NCI-H2081 (cell line): ENCODE measurements at places on chromosomes 11 and 22.

- DNase-seq, result no peak
Measured at GRCh38 chr11:4095509-4096230, 1.1 kb downstream of the RRM1 start.

- no peak for DNase-seq
Measured at GRCh38 chr22:22042009-22042408, 59.4 kb upstream of the TOP3B start.

DNA sequence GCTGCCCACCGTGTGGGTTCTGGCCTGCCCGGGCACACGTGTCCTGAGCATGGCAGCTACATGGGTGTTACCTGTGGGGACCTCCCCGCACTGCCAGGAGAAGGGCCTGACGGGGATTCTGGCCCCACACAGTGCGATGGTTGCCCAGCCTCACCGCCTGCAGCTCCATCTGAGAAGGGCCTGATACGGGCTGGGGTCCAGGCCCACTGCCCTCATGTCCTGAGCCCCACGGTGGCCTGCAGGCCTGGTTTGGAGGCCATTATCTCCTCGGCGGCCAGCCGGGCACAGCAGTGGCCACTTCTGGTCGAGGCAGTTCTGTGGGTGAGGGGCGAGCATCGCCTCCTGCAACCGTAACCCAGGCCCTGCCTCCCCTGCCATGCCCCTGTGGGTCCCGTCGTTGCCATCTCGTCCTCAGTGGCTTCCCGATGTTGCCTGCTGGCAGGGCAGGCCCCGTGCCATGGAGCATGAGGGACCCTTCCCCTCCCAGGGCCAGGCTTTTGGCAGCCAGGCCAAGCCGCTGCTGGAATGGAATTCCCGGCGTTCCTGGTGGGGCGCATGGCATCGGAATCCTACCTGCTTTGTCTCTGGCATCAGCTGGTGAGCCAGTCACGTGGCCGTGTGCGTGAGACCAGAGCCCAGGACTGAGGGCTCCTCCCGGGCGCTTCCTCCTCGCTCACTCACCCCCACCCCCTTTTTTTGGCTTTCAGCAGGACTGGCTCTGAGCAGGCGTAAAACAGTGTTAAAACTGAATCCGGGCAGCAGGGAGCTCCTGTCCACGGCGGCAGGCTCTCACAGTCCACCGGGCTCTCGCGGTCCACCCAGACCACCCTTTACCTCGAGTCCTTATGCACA is 71.9 kb upstream of the PPARA start:
- peak; percentile 82 for DNase-seq

DNA sequence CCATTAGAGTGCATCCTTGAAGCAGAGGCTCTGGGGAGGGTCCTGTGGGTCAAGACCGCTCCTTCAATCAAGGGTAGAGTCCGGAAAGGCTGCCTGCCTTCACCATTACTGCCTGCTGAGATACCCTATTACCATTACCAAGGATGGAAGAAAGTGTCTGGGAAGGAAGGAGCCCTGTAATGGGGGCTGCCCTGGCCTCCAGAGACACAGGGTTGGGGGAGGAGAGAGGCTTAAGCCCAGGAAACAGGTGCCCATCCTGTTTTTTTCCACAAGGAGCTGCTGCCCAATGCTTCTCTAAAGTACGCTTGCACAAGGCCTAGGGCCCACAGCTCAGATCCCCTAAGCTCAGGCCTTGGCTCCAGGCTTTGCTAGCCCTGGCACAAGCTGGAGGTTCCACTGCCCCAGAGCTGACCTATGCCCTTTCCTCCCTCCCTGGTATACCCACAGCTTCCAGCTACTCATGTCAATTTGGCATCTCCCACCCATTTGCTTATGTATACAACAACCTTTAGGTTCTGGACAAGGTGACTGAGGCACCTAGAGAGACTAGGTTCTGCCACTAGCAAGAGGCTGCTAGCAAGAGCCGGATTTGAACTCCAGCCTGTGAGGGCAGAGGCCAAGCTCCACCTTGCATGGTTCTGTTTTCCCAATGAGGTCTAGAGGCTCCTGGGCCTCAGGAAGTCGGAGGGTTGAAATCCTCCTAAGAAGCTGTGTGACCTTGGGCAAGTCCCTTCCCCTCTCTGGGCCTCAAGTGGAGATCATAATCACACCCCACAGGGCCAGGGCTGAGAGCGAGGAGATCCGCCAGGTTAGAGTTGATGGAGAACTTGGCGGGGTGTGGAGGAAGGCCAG is 1.5 kb upstream of the PLCB3 start:
- DNase-seq, result no peak

DNA sequence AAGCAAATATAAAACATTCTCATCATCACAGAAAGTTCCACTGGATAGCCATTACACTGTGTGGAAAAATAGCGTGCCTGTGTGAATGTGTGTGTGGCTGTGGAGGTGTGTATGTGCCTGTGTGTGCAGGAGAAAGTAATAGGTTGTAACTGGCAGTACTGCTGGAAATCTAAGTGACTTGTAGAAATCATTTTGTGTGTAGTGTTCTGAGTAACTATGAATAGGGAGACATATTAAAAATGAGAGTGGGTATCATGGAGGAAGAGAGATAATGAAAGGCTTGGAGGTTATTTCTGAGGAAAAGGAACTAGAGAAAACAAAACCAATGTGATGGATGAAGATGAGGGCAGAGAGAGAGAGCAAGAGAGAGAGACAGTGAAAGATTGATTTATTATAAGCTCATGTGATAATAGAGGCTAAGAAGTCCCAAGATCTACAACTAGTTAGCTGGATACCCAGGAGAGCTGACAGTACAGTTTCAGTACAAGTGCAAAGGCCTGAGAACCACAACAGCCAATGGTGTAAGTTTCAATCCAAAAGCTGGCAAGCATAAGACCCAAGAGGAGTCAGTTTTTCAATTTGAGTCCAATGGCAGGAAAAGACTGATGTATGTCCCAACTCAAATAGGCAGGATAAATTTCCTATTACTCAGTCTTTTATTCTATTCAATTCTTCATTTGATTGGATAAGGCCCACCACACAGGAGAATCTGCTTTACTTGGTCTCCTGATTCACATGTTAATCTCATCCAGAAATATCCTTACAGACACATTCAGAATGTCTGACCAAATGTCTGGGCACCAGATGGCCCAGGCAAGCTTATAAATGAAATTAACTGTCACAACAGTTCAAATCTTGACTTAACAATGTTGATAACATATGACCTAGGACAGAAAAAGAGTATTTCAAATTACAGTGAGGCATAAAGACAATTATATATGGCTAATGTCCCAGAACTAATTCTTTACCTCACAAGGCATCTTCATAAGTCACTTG is 14.9 kb downstream of the KBTBD3 start:
- DNase-seq, result no peak

DNA sequence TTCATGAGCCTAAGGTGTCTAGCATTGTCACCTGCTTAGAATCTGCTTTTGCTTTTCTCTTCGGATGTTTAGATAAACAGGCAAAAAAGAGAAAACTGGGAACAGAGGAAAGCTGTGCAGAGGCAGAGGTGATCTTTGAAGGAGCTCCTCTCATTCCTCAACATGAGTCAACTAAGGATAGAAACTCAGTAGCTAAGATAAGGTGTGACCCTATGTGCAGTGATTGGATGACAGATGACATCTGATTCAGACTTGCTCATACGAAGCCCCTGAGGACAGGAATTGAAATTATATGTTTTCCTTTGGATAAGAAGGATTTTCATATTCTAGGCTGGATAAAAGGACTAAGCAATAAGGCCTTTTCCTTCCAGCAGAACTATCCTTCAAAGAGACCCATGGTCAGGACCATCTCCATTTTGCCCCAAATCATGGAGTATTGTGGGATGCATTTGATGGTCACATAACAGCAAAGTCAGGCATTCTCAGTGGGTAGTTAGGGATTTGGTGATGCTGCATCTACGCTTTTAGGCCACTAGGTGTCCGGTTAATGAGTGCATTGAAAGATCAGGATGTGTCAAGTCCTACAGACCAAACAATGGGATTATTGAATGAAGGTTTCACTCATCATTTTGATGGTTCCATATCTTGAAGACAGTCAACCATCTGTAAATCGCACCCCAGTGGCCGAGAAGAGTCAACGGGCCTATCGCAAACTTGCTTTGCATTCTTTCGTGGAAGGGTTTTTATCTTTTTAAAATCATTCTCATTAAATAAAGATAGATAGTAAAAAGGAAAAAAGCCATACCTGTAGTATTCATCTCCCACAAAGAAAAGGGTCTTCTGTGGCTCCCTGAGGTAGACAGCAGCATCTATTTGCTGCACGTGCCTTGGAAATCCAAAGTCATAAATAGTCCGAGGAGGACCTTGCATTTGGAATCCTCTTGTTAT is 32.2 kb downstream of the MMP20 start:
- peak; percentile 35 for DNase-seq

- no peak for DNase-seq
Measured at GRCh38 chr11:31956310-31956709, 134.6 kb upstream of the RCN1 start.

DNA sequence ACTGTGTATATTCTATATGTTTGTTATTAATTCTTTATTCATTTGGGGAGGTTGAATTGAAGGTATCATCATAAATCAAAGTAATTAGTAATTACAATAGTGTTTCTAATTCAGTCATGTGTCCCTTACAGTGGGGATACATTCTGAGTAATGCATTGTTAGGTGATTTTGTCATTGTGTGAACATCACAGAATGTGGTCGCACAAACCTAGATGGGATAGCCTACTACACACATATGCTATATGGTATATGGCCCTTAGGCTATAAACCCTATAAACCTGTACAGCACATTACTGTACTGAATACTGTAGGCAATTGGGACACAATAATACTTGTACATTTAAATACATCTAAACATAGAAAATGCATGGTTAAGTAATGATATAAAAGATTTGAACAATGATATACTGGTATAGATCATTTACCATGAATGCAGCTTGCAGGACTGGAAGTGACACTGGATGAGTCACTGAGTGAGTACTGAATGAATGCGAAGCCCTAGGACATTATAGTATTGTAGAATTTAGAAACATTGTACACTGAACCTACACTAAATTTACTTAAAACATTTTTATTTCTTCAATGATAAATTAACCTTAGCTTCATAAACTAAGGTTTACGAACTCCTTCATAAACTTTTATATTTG is 936.2 kb upstream of the CHORDC1 start:
- no peak for DNase-seq

DNA sequence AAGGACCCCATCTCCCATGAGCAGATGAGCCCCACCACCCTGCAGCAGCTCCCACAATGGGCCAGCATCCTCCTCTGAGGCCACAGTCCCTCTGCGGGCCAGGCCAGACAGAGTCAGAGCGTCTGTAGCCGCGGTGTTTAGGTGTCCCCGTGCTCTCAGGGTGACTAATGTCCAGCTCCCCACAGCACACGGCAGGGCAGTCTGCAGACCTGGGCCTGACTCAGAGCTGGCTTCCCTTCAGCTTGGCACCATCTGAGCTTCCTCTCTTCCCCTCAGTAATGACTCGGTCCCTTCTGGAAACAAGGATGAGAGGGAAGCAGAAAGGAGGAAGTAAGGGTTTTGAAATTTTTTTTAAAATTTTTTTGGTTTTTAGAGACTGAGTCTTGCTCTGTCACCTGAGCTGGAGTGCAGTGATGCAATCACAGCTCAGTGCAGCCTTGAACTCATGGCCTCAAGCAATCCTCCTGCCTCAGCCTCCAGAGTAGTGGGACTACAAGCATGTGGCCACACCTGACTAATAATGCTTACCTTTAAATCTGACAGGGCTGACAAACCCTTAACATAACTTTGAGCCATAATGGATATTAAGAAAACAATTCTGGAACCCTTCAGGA is 28.5 kb downstream of the LRRC74B start:
- no peak for DNase-seq
